ENCODE measurements at places on chromosomes 16 and 17.

GRCh38 chr16:12092544-12092921 lies 116.0 kb downstream of the SNX29 start:
- no peak for DNase-seq

- no peak for DNase-seq
Measured at GRCh38 chr17:76003915-76004314, 3.3 kb downstream of the CDK3 start.

DNA sequence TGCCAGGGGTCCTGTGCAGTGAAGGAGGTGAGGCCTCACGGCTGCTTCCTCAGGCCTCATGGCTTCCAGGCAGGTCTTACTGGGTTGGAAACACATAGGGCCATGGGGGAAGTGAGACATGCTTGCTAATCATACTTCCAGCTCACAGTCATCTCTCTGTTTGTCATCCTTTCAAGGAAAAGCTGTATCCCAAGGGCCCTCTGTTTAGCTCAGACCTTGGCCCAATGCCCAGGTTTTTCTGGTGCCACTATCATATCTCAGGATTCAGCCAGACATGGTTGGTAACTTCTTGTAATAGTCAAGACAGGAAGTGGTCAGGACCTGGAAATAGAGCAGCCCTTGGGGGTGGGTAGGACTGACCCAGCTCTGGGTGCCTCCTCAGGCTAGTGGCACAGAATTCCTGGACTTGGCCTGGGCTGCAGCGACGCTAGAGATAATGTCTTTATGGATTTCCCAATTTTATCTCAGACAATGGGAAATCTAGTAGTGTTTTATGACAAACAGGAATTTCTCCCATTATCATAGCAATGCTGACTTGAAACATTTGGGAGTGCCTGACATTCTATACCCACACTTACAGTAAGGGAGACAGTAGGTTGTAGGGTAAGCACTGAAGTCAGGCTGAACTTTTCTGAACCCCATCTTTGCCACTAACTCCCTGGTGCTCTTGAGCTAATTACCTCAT lies 13.5 kb upstream of the ITGB3 start:
- no peak for DNase-seq

- no peak for DNase-seq
Measured at GRCh38 chr17:27647765-27648164, 16.8 kb downstream of the LGALS9 start.

DNA sequence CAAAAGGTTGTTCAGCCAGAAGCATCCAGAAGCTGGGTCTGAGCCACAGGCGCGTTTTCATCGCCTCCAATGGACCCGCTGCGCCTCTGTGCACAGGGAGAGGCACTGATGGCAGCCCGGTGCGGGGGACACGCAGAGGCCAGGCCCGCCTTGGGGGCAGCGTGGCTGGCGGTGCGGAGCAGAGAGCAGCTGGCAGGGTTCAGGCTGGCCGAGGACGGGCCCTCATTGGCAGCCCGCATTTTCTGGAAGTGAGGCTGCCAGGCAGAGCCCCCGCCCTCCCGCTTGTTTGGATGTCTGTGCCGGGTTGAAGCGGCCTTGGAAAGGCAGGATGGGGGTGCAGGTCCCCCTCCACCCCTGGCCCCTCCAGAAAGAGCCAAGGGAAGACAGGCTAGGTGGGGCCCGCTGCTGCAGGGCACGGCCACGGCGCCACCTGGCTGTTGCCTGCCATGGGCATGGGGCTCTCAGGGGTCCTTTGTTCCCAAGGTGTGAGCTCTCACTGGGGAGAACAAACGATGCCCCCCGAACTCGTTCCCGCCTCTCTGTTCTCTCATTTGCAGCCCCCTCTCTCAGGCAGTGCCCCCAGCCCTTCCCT lies 18.8 kb downstream of the GSE1 start:
- no peak for DNase-seq

DNA sequence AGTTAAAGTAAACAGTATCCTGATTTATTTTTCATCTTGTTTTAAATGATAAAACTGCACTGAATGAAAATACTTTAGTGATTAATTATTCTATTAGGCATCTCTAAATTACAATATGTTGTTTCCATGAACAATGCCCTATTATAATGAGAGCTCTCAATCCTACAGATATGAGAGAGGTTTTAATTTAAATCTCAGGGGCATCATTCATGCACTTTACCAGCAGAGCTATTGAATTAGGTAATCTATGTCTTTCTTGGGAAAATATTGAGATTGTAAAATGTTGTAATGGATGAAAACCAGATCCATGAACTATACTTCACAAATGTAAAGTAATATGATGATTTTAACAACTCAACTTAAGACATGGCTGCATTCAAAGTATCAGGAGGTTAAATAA lies 103.8 kb downstream of the ADAMTS18 start:
- DNase-seq, result no peak

GRCh38 chr16:65950211-65950610 lies 416.3 kb upstream of the CDH5 start:
- no peak for DNase-seq

GRCh38 chr17:13385481-13385911 lies 216.2 kb downstream of the HS3ST3A1 start:
- no peak for DNase-seq

DNA sequence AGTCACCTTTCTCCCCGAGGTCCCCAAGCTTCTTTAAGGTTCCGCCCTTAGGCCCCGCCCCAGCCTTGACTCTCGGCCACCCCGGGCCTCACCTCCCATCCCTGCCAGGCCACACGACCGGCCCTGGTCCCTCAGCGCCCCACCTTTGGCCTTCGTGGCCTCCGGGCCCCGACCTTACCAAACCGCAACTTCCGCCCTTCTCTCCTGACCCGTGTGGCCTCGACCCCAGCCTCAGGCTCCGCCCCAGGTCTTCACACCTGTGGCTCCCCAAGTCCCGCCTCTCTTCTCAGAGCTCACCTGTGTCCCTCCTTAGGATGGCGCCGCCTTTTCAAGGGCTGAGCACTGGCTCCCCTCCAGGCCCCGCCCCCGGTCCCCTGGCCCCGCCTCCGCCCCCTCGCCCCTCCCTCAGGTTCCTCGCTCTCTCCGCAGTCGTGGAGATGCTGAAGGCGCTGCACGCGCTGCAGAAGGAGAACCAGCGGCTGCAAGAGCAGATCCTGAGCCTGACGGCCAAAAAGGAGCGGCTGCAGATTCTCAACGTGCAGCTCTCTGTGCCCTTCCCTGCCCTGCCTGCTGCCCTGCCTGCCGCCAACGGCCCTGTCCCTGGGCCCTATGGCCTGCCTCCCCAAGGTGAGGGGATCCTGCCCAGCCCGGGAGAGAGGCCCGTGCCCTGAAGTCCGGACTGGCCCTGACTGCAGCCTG lies 10.0 kb upstream of the CISD3 start:
- DNase-seq, result no peak

- DNase-seq, result no peak
Measured at GRCh38 chr17:50130559-50131305, 772 bp upstream of the SAMD14 start.

GRCh38 chr17:57295526-57296023 lies 39.3 kb downstream of the MSI2 start:
- DNase-seq, result no peak

DNA sequence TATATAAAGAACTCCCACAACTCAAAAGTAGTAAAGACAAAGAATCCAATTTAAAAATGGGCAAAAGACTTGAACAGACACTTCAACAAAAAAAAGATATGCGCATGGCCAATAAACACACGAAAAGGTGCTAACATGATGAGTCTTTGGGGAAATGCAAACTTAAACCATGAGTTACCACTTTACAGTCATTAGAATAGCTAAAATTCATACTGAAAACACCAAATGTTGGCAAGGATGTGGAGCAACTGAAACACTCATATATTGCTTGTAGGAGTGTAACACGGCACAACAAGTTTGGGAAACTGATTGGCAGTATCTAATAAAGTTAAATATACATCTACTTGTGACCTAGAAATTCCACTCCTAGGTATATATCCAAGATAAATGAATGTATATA lies 3.0 kb upstream of the PIK3R5 start:
- DNase-seq, result no peak

GRCh38 chr17:68698746-68699145 lies 97.6 kb upstream of the FAM20A start:
- DNase-seq, result no peak

DNA sequence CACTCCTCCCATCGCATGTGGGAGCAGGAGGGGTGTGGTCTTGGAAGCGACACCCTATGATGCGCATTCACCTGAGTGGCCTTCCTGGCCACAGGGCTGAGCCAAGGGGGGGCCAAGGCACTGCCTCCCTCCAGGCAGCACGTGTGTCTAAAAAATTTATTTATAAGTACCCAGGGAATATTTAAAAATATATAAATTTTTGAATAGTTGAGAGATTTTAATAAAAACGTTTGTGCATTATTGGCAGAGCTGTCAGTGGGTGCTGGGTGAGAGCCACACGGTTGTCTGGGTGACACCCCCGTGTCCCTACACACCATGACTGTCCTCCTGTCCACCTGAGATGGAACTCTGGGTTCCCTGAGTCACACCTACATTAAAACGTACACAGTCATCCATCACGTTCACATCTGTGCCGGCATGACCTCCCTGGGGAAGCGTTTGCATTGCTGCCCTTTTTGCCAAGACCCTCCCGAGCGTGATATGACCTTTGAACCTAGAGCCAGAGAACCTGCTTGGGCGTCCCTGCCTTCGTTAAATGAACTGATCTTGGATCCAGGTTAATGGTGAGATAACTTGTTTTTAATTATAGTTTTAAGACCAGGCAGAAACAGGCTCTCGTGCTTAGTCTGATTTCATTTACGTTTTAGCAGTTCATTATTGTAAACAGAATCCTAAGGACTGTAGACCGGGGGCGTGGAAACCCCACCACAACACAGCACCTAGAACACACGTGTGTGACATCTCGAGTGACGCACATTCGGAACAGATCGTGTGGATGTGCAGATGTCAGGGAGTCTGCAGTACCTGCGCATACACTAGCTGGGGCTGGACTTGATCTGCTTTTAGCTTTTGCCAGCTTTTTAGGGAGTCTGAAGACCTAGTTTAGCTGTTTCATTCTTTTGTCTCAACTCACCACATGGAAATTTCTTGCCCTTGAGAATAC lies 192.8 kb upstream of the CHMP6 start:
- DNase-seq, result no peak

DNA sequence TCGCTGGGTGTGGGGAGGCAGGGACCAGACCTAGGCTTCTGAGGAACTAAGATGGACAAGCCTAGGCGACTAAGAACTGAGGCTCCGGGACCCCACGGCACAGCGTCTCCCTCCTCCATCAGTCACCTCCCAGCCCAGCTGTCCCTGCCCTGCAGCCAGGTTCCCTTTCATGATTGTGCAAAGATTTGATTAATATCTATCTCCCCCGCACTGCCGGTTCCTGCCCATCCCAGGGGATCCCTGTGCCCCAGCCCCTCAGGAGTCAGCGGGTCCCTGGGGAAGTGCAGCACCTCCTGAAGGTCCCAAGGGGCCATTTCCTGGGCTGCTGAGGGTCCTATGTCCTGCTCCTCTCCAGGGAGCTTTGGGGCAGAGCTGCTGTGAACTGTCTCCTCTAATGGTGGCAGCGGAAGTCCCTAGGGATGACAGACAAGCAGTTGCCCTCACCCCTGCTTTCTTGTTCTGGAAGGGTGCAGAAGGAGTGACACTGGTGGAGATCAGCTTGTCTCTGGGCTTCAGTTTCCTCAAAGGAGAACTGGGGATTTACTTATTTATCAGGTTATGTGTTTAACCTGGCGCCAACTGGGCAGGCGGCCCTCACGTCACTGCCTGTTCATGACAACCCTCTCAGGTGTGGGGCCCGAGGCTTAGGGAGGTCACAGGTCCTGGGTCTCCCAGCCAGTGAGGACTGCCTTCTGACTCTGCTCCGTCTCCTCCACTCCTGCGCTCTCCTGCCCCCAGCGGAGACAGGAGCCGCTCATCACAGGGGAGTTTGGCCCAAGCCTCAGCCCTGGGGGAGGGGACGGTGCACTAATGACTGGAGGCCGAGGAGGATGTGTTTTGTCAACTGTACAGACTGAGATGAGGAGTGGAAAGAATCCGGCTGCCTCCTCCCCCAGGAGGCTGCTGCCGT lies 1.9 kb upstream of the C16orf74 start:
- DNase-seq, result no peak

DNA sequence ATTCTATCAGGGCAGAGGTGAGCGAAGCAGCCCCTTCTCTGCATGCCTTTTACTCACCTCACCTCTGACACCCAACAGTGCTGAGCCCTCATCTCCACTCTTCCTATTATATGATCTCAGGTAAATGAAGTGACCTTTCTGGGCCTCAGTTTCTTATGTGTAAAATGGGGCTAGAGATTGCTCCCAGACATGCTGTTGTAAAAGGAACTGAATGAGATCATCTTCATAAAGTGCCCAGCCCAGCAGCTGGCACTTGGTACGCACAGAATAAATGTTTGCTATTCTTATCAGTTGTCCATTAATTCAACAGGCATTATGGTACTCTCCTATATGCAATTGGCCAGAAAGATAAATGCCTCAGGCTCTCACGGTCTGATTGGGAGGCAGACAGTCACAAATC lies 4.5 kb upstream of the GALK1 start:
- DNase-seq, result no peak

DNA sequence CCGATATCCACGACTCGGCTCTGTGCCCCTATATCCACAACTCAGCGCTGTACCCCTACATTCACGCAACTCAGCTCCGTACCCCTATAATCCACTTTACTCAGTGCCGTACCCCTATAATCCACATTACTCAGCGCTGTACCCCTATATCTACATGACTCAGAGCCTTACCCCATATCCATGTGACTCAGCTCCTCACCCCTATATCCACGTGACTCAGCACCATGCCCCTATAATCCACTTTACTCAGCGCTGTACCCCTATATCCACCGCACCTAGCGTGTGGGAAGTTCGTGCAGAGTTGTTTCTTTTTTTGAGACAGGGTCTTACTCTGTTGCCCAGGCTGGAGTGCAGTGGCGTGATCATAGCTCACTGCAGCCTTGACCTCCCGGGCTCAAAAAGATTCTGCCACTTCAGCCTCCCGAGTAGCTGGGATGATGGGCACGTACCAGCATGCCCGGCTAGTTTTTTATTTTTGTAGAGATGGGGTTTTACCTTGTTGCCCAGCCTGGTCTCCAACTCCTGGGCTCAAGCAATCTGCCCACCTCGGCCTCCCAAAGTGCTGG lies 17.4 kb downstream of the CYB5D2 start:
- no peak for DNase-seq

DNA sequence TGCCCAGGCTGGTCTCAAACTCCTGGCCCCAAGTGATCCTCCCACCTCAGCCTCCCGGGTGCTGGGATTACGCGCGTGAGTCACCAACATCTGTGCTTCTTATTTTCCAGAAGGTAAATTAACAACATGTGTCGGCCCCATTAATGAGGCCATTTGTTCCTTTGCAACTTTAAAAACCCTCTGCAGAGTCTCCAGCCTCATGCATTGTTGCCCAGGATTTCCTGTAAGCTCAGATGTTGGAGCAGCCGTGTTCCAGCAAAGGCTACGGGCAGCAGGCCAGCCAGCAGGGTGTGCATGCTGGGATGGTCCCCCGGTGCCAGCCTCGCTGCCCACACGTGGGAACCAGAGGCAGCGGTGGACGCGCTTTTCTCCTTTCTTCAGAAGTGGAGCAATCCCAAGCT lies 19.1 kb upstream of the HEXD start:
- DNase-seq, result no peak

All from activated CD4-positive, alpha-beta T cell treated with anti-CD3 and anti-CD28 coated beads, Interleukin-2, amount 50 U/mL, for 24 hours (primary cell).